ENCODE measurements at places on chromosomes 2 and 18. TPM values are rescaled to one million over a fixed set of nuclear protein-coding genes. Genes with fewer than 3 reads are reported as not detected.

TBR1 gene
- not detected for polyA plus RNA-seq

ACOXL gene
- polyA plus RNA-seq, result not detected

DNA sequence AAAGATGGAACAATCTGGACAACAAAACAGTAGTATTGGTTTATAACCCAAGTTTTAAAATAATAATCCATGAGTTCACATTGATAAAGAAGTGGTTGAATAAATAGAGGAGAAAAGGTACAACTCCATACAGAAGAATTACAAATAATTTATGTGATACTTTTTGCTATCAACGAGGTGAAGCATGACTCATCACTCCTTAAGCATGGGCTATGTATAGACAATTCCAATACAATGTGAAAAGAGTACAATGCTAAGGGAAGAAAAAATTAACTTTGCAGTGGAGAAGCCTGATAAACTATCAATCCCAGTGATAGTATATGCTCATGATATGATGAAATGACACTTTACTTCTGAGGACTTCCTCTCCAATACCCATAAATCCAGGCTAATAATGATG lies 312.9 kb downstream of the GULP1 start:
- no peak for DNase-seq

GRCh38 chr2:84940831-84941412 lies 30.0 kb upstream of the KCMF1 start:
- DNase-seq, result no peak

- no peak for DNase-seq
Measured at GRCh38 chr2:489084-489483, 188.1 kb downstream of the TMEM18 start.

DNA sequence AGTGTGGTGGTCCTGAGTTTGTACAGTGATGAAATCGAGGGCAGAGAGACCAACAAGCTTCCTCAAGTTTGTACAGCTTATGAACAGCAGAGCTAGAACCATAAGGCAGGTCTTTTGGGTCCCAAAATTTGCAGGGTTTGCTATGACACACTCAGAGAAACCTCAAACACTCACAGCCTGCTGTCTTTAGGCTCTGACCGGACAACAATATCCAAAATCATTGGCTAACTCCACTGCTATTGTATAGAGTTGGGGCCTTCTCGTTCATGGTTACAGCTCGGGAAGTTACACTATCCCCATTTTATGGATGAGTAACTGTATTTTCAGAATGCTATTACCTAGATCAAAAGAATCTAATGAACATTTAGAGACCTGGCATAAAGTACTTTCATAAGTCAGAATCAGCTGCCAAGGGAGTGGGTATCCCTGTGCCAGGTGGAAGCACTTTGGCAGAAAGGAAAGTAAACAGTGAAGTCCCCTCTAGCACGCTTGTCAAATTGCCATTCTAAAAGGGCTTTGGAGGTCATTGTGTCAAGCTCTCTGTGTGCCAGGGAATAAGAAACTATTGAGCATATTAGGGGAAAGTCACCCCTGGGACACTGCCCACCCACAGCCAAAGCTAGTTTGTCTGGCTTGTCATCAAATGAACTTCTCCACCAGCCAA lies 331.8 kb downstream of the ALK start:
- DNase-seq, result no peak

- no peak for DNase-seq
Measured at GRCh38 chr2:192151853-192152252, 42.9 kb downstream of the TMEFF2 start.
